ENCODE measurements at places on chromosomes 16 and 17.

GRCh38 chr16:15881794-15882379, 6.5 kb downstream of the CEP20 start:
- DNase-seq: no peak

- DNase-seq: no peak
Observed at GRCh38 chr17:17723354-17724261, 42.4 kb downstream of the RAI1 start.

DNA sequence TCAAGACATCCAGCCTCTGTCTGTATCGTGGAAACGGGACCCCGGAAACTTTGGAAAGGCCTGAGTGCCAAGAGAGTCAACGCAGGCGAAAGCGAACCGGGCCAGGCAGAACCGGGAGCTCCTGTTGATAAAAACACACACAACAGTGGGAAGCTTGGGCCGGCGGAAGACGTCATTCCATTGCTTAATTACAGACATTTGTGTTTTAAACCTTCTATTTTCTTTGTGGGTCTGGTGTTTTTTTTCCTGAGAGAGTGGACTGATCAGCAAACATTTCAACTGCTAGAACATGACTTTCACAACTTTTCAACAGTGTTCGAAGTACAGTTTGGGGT, 878 bp upstream of the RNF157 start:
- no peak for DNase-seq

- DNase-seq: no peak
Observed at GRCh38 chr17:13378361-13378760, 223.4 kb downstream of the HS3ST3A1 start.

GRCh38 chr16:24850289-24850938, 4.7 kb downstream of the SLC5A11 start:
- DNase-seq: no peak

- no peak for DNase-seq
Observed at GRCh38 chr16:12798846-12799245, 4.8 kb downstream of the CPPED1 start.

DNA sequence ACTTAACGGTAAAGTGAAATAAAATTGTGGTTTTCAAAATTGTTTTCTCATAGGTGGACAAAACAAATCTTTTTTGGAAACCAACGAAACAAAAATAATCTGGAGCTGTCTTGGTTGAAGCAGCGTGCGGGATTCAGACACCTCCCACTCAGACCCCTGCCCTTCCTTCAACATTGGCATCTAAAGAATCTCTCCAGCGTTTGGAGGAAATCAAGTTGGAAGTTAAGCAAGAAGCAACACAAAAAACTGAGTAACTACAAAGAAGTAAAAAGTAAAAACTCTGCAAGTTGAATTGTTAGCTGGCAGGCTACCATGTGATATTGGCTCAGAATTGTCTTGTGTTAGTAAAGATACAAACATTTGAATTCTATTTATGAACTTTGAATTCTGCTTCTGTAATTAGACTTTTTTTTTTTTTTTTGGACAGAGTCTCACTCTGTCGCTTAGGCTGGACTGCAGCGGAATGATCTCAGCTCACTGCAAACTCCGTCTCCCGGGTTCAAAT, 361.0 kb upstream of the PMFBP1 start:
- no peak for DNase-seq

DNA sequence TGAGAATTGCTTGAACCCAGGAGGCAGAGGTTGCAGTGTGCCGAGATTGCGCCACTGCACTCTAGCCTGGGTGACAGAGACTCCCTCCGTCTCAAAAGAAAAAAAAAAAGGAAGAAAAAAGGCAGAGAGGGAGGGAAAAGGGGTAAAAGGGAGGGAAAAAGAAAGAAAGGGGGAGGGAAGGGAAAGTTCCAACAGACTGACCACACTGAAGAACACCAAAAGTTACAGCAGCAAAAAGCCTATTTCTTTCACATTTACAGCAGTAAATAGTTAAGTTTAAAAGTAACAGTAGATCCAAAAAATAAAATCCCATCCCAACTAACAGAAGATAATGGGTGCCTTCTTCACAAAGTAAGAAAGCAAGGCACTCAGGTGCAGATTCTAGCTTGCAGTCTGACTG, 36.9 kb upstream of the C17orf78 start:
- DNase-seq: no peak

DNA sequence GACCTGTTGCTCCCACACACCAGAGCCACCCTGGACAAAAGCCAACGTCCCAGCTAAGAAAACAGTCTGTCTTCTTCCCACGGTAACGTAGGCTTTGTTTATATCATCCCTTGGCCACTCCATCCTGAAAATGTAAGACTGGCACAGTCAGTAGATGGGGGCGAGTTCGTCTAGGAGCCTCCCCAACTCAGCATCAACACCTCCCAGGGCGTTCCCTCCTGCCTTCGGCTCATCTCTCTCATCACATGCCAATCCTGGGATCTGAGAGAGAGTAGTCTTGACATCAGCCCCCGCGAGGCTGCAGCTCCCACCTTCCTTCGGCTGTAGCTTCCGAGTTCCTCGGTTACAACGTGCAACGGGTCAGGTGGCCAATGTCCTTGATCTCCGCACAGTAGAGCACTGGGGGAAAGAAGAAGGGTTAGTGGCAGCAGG, 894 bp downstream of the RNF227 start:
- no peak for DNase-seq

GRCh38 chr17:48131216-48131824, 23.8 kb downstream of the SNX11 start:
- peak; percentile 6 for DNase-seq

GRCh38 chr17:31521632-31522283, 130.3 kb downstream of the RAB11FIP4 start:
- DNase-seq: no peak

- DNase-seq: no peak
Observed at GRCh38 chr16:72094266-72094610, 591 bp downstream of the DHX38 start.

GRCh38 chr16:339680-340079, 12.8 kb downstream of the AXIN1 start:
- DNase-seq: no peak

All from activated effector memory CD4-positive, alpha-beta T cell treated with Interleukin-2 at 50 U/mL for 16 hours (primary cell).